ENCODE measurements at places on chromosomes 2 and 18. TPM values are rescaled to one million over a fixed set of nuclear protein-coding genes. Genes with fewer than 3 reads are reported as not detected.

- no peak overlapping the region for H3K27ac ChIP-seq
- no peak overlapping the region for H3K4me3 ChIP-seq
- no peak for DNase-seq
- H3K27me3 ChIP-seq, result no peaks in the 10 kb centered on the region
These were observed 57.6 kb downstream of the ITGB6 start for GRCh38 chr2:160142472-160142871.

DNA sequence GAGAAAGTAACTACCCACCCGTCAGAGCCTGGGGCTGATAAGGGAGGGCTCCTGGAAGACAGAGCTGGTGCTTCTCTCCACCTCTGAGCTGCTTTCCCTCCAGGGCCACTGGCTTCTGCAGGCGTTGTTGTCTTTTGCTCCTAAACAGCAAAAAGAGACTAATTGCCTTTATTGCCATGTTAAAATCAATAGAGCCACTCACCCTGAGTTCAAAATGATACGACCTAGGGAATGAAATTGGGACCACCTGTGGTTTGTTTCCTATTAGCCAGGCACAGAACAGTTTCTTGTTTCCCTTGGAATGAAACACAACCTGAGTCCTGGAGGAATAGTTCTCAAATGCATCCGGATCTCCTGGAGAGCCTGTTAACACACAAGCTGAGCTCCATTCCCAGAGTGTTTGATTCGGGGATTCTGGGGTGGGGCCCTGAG, 45.8 kb downstream of the TCF7L1 start:
- no peak for DNase-seq
- no peak overlapping the region for H3K4me3 ChIP-seq

- peak overlapping the region; percentile 74 for H3K27ac ChIP-seq
- H3K27me3 ChIP-seq, result no peaks in the 10 kb centered on the region
- no peak for DNase-seq
- no peaks in the 10 kb centered on the region for H3K36me3 ChIP-seq
- H3K4me1 ChIP-seq, result no peaks in the 10 kb centered on the region
- H3K4me3 ChIP-seq, result no peak overlapping the region
These were observed 162.1 kb downstream of the ARL4C start for GRCh38 chr2:234334756-234335155.

- no peak overlapping the region for H3K27ac ChIP-seq
- H3K4me1 ChIP-seq, result peaks cover 19% of the 10 kb centered on the region
- no peak for DNase-seq
- no peaks in the 10 kb centered on the region for H3K27me3 ChIP-seq
- H3K4me3 ChIP-seq, result no peak overlapping the region
These were observed 108.2 kb upstream of the PTPRM start for GRCh38 chr18:7458884-7459283.

DNA sequence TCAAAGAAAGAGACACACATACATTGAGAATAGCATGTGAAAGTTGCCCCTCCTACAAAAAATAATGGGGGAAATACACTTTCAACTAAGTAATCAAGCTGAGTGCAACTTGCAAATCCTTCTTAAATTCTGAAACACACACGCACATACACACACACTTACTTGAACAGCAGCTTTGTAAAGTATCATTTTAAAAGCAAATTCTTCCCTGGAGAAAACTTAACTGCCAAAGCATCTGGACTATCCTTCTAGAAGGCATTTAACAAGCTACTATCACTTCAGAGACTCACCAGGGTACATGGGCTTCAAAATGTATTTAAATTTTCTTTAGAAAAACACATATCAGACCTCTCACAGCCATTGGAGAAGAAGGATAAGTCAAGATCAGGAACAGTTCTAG, 15.3 kb downstream of the GAREM1 start:
- H3K36me3 ChIP-seq, result no peaks in the 10 kb centered on the region
- no peaks in the 10 kb centered on the region for H3K27me3 ChIP-seq
- no peak overlapping the region for H3K4me3 ChIP-seq
- no peak for DNase-seq
- no peak overlapping the region for H3K27ac ChIP-seq

GRCh38 chr2:67572721-67573435, 175.7 kb downstream of the ETAA1 start:
- H3K4me1 ChIP-seq, result no peaks in the 10 kb centered on the region
- no peaks in the 10 kb centered on the region for H3K27me3 ChIP-seq
- DNase-seq, result no peak
- no peak overlapping the region for H3K27ac ChIP-seq

EPHA4 gene
- total RNA-seq, result 95.5 TPM

CXCR4 gene
- 1.00 TPM for total RNA-seq

DPP4 gene
- total RNA-seq, result 199 TPM

CD302 gene
- 7.6 TPM for total RNA-seq

ZNF396 gene
- total RNA-seq, result 0.35 TPM

Measured in Caco-2 (cell line).